Activated CD8-positive, alpha-beta memory T cell treated with anti-CD3 and anti-CD28 coated beads, Interleukin-2, amount 50 U/mL, for 4 hours (primary cell): ENCODE measurements at places on chromosomes 6 and 20.

DNA sequence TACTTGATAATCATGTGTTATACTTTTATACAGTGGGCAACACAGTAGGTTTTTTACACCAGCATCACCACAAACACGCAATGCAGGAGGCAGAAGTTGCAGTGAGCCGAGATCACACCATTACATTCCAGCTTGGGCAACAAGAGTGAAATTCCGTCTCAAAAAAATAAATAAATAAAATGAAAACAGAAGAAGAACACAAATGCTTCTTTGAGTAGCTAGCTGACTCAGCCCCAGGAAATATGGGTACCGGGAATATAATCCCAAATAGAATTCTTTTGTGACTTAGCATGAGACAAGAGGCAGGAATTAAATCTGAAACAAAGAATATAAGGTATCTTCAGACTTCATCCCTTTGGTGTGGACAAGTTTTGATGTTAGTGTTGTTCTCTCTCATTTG, 164.2 kb upstream of the ATXN1 start:
- no peak for DNase-seq

GRCh38 chr6:83371423-83371822, 59.4 kb downstream of the ME1 start:
- DNase-seq = no peak

DNA sequence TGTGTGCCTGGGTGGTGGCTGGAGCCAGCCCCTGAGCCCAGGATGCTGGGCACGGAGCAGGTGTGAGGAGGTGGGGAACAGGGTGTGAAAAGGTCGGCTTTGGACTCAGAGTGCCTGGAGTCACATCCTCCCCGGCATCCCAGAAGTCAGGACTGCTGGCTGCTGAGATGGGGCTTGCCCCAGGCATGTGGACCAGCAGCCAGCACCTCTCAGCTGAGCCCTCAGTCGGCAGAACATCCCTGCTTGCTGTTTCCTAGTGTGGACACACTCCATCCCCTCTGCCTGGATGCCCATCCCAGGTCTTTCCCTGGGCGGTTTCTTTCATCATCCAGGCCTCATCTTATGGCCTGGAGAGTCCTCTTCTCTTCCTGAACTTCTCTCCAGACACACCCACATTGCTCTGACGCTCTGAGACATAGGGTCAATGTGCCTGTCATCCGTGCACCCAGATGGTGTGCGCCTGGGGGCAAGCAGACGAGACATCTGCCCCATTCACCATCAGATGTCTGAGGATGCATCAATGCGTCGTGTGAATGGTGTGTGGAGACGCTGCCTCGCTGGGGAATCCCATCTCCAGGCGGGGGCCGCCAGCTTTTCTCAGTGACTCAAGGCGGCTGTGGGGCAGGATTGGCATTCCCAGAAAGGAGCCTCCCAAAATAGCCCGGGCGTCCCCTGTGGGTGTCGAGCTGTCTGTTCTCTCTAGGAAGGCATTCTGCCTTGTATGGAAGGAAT, 104.2 kb downstream of the SYCP2 start:
- no peak for DNase-seq

DNA sequence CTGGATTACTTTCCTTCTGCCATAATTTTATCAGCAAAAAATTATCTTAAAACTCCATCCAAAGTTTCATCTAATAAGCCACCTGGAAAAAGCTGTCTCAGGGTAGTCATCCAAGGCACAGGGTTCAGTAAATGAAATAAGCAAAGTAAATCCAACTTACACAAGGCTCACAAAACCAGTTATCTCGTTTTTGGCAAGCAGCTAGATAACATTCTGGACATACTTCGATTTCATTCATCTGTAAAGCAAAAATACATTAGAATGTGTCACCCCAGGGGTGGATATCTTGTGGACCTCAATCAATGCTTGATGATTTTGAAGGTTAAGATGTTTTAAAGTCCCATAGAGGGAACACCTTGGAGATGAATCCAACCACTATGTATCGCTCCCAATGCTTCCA, 73.1 kb downstream of the ZMYND8 start:
- DNase-seq = no peak

- DNase-seq = no peak
Measured at GRCh38 chr20:20780127-20780824, 67.8 kb upstream of the RALGAPA2 start.

DNA sequence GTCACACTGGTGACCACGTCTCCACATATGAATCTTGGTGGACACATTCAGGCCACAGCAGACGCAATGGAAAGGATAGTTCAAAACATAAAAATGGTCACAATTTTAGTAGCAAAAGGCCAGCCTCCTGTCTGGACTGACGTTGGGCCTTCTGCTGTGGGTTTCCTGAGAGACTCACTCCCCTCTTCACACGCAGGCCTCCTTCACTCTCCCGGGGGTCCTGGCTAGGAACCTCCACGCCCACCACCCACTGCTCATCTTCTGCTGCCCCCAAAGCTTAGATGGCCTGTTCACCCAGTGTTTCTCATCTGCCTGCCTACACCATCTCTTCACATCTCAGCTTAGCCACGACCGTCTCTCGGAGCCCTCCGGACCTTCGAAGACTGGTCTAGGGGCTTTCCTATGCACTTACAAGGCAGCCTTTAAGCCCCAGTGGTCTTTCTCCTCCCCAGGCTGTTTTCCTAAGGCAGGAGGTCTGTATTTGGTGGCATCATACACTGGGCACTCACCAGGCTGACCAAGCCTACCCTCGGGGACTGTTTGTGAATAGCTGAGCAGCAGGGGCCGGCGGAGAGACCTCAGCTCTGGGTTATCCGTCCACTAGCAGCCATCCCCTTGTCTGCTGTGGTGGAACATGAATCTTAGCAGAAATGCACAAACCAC, 46.6 kb upstream of the AFDN start:
- no peak for DNase-seq

DNA sequence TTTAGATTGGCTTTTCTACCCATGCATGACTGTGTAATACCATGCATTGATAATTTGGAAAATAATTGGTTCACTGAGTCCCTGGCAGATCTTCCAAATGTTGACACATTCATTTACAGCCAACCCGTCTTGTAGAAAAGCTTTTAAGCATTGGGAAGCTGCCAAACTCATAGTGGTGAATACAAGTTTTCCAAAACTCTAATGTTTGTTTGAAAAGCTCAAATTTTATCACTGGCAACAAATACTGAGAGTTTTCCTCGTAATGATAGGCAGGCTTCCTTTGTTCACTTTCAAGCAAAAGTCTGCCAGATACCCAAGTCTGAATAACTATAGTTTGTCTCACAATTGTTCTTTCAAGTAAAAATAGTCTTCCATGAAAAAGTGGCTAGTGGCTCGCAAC, 143.0 kb downstream of the FIG4 start:
- DNase-seq = no peak

DNA sequence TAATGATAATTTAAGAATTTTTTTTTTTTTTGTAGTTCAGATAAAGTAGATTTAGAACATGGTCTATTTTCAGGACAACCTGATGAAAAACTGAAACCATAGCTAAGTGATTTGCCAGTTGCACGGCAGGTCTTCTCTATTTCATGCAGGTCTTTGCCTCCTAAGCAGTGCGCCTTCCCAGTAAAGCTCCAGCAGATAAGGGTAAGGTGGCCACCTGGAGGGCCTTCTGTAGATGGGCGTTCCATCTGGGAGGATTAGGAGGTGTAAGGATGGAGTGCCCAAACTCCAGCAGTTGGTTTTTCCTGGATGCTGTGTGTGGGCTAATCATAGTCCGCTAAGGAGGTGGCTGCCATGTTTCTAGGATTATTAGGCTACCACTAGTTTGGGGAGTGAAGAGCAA, 107.1 kb downstream of the ARID1B start:
- no peak for DNase-seq

- DNase-seq = no peak
Measured at GRCh38 chr6:7189101-7189758, 81.5 kb downstream of the RREB1 start.

DNA sequence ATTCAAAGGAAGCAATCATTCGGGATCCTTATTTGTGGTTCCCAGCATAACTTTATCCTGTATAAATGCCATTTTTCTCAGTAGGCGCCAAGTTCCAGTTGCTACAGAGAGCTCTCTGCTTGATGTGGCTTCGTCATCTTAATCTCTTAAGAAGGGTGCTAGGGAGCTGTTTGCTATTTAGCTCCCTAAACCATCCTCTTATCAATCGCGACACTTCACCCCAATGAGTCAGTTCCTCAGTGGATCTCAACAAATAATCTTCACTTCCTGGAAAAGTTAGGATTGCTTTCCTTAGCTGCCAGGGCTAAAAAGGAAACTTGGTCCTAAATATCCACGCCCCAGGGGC, 1.3 kb upstream of the NKAIN2 start:
- no peak for DNase-seq

GRCh38 chr6:28719275-28719940, 193.7 kb downstream of the GPX5 start:
- DNase-seq = no peak

GRCh38 chr20:50455656-50456451, 54.3 kb upstream of the PTPN1 start:
- DNase-seq = no peak

GRCh38 chr20:58072695-58073671, 155.5 kb downstream of the ANKRD60 start:
- no peak for DNase-seq

DNA sequence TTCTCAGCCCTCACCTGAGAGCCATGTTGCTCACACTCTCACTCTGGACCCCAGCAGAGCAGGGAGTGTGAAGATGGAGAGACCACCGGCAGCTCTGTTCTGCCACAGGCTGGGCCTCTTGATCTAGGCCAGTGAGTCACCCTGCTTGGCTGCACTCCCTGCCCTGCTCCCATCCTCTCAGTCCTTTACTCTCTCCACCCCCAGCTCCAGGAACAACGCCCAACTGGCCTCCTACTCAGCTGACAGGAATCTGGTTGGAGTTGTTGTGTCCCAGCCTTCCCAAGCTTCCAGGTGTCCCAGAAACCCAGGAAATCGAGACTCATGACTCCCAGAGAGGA, at the start of gene PSORS1C1:
PSORS1C1 (plus strand) TSS at position 260 of the 338 bp plus-strand sequence. CDS start 14,833 bp downstream, outside the sequence.
- no peak for DNase-seq

DNA sequence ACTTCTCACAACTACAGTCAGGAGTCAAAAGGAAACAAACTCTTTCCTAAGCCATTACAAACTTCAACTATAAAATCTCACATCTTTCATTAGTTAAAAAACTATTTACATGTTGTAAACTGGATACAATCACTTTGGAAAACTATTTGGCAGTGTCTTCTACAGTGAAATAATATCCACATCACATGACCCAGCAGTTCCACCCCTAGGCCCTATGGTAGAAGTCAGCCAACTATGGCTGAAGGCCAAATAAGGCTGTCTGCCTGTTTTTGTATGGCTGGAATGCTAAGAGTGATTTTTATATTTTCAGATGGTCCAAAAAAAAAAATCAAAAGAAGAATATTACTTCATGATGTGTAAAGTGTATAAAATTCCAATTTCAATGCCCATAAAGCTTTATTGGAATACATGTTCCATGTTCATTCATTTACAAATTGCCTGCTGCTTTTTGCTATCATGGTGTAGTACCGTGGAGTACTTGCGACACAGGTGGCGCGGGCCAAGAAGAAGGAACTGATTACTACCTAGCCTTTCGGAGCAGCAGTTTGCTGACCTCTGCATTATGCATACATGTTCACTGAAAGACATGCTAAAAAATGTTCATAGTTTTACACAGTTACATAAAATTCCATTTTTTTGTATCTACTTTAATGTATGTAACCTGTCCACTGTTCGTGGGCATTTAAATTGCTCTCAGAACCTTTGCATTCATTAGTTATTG, 129.0 kb downstream of the KIF16B start:
- DNase-seq = no peak

DNA sequence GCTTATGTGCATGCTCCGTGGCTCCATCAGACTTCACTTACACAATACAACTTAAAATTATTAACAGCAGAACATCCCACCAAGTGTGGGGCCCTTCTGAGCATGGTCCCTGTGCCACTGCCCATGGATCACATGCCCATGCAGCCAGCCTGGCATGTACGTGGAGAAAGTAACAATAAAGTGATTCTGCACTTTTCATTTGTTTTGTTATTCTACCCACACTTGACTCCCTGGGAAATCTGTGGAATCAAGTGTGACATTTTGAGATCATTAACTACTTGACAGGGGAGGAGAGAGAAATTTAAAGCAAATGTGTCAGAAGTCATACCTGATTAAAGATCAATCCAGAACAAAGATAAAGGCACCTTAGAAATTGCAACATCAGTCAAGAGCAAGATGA, 112.0 kb downstream of the ISM1 start:
- DNase-seq = no peak

GRCh38 chr6:105561486-105561885, 158.6 kb upstream of the PREP start:
- DNase-seq = no peak

GRCh38 chr6:48961781-48962415, 501.2 kb downstream of the MMUT start:
- no peak for DNase-seq

- DNase-seq = no peak
Measured at GRCh38 chr6:130796313-130796905, 30.8 kb upstream of the SMLR1 start.
